ENCODE measurements at places on chromosomes 1 and 21.
A peak's percentile ranks its signal among the peaks of the same experiment; 100 is the strongest.

DNA sequence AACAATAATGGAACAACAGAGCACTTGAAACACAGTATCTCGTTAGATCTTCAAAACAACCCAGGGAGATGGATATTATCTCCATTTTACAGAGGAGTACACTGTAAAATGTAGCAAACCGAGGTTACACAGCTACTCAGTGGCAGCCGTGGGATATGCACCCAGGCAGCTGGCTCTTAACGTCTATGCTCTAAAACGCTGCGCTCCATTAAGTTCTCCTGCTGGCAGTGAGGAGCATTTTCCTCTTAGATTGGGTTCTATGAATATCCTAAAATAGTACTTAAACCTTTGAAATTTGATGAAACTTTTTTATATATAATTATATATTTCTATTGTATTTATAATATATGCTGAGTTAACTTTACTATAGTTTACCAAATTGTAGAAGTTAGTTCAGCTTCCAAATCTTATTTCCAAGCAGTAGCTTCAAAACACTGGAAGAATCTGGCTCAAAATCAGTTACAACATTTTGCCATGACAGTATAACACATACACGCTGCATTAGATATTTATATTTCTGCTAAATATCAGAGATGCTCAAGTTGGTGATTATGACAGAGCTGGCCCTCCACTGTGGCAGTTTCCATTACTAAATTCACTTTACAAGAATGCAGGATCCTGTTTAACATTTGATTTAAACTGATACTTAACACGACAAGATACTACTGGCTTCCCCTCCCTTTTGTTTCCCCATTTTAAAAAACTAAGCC is 49.5 kb downstream of the TGFBR3 start:
- no peak for DNase-seq

DNA sequence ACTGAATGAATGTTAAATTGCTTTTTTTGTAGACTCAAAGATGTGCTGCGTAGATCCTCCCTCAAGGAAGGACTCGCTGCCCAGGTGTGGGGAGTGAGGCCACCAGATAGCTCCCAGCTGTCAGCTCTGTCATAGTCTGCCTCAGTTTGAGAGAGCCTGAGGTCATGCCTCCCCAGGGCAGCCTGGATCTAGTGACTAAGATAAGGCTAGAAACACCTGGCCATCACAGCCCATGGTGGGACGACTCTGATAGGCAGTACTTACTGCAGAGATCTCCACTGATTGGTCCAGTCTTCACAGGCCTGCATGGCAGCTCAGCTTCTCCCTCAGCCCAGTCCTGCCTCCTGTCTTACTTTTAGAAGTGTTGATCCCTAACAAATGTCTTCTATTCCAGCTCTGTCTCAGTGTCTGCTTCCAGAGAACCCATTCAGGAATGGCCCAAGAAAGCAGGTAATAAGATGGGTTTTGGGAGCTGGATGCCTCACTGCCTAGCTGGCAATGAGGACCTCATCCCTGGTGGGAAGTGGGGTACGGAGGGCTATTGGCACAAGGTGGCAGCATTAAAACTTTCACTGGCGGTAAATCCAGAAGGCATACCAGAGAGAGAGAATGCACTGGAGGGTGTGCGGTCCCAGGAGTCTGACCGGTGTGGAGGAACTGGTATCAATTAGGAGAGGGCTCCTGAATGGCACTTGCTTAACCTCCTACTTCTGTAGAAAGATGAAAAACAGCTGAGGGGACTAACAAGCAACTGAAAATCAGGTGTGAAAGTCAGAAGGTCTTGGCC is 55.3 kb upstream of the GPR37L1 start:
- DNase-seq = no peak

DNA sequence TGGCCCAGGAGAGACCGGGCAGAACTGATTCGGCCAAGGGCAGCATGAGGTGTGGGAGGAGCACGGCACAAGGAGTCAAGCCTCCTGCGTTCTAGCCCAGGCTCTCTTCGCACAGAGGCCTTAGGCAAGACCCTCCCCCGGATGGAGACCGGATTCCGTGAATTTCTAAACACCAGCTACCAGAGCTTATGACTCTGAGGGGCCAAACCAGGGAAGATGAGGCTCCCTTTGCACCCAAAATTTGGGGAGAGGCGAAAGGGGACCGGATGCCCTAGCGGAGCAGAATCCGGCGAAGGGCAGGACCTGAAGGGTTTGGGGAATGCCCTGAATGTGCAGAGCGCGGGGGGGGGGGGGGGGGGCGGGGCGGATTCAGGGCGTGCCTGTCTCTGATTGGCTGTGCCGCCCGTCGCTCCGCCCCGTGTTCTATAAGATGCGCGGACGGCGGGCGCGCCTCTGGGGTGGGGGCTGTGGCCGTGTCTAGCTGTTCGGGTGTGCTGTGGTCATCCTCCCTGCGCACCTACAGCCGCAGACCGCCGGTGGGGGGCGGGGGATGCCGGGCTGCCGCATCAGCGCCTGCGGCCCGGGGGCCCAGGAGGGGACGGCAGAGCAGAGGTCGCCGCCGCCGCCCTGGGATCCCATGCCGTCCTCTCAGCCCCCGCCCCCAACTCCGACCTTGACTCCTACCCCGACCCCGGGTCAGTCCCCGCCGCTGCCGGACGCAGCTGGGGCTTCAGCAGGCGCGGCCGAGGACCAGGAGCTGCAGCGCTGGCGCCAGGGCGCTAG is at the start of gene TRNP1:
Gene TRNP1, plus strand, starts transcription at position 456 of the 783 bp plus-strand sequence. Its CDS starts 95 bp downstream, at position 551.
- DNase-seq = peak; percentile 79

GRCh38 chr1:47238935-47239592 is 7.0 kb upstream of the TAL1 start:
- no peak for DNase-seq

DNA sequence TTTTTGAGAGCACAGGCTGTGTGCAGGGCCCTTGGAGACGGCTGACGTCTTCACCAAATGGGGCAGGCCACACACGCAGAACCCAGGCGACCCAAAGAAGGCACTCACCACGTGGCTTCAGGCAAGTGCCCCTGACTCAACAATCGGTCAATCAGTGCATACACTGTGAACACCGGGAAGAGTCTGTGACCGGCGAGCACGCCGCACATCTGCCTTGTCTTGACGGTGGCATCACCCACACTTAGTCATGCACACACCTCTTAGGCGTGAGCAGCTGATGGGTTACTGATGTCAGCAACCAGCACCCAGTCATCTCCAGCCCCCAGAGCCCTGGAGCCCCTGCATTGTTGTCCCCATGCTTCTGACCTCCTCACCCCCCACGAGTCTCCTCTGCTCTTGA is 4.9 kb upstream of the LRRC3 start:
- no peak for DNase-seq

GRCh38 chr1:157993147-157993917 is at the start of gene KIRREL1:
Gene KIRREL1 (plus strand): TSS chr1:157993645. CDS start chr1:157993677, 32 bp downstream.
- no peak for DNase-seq

- no peak for DNase-seq
Observed at GRCh38 chr1:179087665-179088064, 5.8 kb downstream of the TOR3A start.

DNA sequence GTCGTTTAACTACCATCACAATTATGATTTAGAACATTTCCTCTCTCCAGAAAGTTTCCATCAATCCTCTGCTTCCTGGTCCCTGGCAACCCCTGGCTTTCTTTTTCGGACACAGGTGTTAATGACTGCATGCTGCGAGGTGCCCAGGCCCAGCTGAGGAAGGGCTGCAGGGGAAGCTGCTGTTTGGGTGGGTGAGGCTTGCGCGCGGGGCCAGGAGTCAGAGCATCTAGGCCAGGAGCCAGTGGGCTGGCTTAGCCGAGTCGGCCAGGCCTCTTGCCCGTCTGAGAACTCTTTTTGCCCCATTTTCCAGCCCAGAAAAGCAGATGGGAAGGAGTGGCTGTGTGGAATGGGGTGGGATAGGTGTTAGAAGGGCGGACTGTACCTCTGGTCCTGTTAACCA is 51.5 kb downstream of the NAV1 start:
- DNase-seq = no peak

DNA sequence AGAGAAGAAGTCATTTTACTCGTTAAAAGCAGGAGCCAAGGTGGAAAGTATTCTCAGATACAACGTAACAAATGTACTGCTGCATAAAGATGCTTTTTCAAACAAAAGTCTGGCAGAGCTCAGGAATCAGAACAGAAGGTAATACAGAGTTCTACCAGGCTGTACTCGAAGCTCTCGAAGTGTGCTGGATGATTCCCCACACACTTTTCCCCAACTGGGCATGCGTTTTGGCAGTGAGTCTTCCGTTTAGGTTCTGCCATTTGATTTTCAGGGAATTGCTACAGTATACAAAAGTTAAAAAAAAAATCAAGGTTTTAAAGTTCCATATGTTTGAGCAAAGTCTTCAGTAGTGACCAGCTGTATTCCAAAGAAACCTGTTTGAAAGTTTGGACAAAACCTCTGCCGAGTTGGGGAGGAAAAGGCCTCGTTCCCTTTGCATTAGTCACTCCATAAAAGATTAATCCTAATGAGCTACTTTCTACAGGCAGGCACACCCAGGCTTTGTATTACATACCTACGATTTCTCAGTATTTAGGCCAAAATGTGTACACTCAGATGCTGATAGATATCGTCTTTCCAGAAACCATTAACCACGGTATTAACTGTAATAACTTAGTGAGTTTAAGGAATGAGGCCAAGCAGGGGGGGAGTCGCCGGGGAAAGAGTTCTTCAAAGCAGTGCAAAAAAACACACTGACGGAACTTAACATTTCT is 477.1 kb downstream of the LMO4 start:
- DNase-seq = no peak

DNA sequence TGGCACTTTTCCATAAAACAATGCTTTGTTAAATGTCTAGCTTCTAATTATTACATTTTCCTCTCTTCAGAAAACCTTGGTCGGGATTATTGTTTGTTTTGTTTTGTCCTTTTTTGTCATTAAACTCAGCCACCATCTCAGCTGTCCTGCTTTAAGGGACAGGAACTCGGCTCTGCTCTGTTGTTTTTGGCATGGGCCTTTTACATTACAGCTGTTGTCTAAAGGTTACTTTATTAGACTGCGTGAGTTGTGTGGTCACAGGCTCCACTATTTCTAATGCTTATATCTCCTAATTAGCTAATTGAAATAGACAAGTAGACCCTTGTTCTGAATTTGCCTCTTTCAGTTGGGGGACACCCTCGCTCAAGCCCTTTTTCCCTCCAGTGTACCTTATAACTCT is 1.6 kb downstream of the PALMD start:
- no peak for DNase-seq

DNA sequence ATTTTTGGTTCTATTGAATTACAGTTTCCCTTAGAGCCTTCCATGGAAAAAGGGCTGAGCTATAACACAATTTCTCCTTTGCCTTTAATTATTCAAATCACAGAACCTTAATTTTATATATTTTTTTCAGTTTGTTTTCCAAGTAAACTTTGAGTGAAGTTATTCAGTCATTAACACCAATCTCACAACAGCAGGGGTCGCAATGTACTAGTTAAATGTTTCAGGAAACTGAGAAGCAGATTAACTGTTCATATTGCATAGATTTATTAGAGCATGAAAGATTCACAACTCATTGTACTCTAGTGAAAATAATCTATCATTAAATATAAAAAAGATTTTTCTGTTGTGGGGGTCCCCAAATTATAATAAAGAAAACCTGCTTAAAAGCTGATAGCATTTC is 64.1 kb downstream of the KIFAP3 start:
- no peak for DNase-seq

DNA sequence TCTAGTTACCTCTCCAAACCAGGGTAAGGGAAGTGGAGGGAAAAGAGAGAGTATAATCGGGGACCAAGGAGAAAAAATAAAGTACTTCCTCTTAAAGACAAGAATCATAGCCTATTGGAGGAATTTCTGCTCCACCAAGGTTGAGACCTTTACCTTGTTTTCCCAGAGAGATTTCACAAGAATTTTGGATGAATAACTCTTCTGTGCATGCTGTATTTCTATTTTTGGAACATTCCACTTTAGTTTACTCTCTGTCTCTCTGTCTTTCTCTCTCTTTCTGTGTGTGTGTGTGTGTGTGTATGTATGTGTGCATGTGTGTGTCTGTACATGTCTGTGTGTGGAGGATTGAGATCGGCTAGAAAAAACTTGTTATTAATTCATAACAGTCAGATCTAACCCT is 318.4 kb upstream of the RGS18 start:
- no peak for DNase-seq

DNA sequence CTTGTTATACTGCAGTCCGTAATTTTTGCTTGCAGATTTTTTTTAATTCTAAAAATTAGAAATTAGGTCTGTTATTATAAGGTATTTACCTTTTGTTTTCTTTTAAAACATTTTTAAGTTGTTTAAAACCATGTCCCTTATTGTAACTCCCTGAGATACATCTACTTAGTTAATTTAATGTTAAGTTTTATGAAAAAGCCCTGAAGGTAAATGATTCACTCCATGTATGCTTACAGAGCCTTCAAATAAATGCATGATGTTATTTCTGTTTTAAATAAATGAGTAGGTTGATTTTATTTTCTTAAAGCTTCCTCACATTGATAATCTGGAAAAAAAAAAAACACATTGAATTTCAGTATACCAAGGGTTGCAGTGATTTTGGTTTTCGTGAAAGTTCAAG is 7.5 kb downstream of the SRSF11 start:
- no peak for DNase-seq

- no peak for DNase-seq
Observed at GRCh38 chr1:157249326-157249725, 111.1 kb upstream of the ETV3 start.

DNA sequence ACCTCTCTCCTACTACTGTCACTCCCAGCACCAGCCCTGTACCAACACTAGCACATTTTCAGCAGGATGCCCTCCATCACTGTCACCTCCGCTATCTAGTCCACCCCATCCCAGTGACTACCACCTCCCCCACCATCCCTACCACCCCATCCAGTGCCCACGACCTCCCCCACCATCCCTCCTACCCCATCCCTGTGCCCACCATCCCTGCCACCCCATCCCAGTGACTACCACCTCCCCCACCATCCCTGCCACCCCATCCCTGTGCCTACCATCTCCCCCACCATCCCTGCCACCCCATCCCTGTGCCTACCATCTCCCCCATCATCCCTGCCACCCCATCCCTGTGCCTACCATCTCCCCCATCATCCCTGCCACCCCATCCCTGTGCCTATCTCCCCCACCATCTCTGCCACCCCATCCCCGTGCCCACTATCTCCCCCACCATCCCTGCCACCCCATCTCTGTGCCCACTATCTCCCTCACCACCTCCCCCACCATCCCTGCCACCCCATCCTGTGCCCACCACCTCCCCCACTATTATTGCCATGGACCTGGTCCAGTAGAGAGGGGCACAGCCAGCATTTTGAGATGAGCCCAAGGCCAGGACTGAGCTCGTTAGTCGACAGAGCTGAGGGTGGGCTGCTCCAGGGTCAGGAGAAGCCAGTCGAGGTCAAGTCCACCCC is 45.7 kb downstream of the DISP3 start:
- DNase-seq = no peak
